ENCODE measurements at places on chromosomes 6 and 20.

DNA sequence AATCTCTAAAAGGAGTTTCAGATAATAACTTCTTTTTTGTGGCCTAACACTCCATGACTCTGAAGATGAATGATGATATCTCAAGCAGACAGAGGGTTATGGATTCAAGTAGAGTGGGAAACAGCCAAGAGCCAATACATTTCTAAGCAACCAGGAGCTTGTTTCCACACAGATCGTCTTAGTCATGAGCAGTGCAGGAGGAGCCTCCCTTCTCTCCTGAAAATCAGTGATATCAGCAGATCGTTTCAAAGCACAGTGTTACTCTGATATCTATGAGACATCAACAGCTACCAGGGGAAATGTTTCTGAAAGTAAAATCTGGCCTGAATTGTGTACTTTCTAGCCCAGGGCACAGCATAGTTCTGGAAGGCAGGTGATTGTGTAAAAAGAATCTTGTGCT lies 11.5 kb downstream of the ADGRG6 start:
- no peak for DNase-seq

- no peak for DNase-seq
Observed at GRCh38 chr6:168884050-168884645, 369.5 kb downstream of the THBS2 start.

DNA sequence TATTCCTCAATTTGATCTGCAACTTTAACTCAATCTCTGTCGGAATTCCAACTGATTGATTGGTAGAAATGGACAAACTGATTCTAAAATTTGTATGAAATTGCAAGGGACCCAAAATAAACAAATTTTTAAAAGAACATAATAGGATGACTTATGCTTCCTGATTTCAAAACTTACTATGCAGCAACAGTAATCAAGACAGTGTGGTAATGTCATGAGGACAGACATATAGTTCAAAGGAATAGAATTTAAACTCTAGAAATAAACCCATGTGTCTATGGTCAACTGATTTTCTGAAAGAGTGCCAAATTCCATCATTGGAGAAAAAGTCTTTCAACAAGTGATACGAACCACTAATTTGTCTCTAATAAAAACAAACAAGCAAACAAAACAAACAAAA lies 1320.1 kb upstream of the GJE1 start:
- DNase-seq = no peak

DNA sequence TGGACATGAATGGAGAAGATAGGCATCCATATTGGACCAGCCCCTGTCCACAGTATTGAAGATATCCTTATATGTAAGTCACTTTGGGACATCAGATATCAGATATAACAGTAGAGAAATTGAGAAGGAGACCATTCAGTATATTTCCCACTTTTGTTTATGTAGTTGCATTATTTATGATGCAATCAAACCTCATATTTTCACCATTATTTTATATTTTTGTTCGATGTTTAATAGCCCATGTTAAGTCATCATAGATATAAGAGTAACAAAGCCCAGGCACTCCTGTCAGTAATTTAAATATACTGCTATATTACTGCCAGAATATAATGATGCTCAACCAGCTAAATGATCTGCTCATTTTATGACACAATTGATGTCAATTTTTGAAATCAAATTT lies 744.5 kb upstream of the EPHA7 start:
- no peak for DNase-seq

- no peak for DNase-seq
Observed at GRCh38 chr6:141140905-141141304, 991.8 kb upstream of the GJE1 start.

DNA sequence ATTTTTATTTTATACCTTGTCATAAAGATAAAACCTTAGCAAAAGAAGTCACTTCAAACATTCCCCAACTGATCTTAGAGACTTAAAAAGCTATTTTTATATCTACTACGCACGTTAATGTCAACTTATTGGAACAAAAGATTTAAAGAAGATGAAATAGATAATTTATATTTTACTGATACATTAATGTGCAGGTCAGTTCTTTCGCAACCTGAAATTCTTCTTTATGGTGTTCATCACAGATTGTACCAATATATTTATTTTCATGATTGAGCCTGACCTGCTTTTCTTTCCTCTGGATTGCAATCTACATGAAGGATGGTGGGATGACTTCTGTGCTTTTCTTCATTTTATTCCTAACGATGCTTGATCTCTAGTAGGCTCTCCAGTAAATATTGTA lies 596.3 kb downstream of the PHF3 start:
- no peak for DNase-seq

DNA sequence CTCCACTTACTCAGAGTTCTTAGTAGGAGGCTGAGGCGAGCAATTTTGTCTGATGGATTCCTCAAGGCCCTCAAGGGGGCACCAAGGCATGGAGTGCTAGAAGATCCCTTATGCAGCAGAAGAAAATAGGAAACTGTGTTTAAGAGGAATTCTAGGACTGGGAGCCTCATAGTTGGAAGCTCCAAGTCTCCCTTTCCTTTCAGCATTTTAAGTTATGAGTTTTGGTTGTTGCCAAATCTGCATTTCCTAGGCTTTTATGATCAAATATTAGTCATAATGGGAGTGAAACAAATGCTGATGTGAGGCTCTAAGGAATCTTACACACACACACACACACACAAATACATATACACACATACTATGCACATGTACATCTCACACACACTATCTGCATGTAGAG lies 714.0 kb downstream of the UTRN start:
- no peak for DNase-seq

DNA sequence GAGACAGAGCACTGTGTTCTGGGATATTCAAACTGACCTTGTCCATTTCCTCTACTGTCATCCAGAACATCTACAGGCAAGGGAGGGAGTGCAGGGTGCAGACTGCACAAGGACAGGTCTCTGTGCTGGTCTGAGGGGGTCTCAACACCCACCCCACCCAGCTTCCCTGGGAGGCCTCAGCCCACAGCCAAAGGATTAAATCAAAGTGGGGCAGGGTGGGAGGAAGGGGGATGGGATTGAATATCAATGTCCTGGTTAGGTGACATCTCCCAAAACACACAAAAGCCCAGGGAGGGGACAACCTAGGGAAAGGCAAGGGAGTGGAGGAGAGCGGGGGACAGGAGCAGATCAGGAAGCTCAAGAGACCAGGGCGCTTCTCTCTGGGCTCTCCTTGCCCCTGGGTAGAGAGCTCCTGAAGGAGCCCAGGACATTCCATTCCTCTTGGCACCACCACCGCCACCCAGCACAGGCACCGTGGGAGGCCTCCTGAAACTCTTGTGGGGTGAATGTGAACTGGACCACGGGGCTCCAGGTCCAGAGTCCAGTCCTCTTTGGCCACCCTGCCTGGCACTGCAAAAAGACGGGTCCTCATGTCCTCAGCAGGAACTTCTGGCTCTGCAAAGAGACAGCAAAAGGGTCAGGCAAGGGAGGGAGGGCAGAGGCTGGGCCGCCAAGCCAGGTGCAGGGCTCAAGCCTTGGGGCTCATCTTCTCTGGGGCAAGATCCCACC lies 73.9 kb downstream of the JPH2 start:
- DNase-seq = no peak

- no peak for DNase-seq
Observed at GRCh38 chr20:63381781-63382431, 20.8 kb upstream of the CHRNA4 start.

Measured in astrocyte of the cerebellum (primary cell).